ENCODE measurements at places on chromosomes 4 and X. TPM values are rescaled to one million over a fixed set of nuclear protein-coding genes. Genes with fewer than 3 reads are reported as not detected.

Gene SYTL4
- polyA plus RNA-seq = 2.1 TPM

Gene LRRC66
- polyA plus RNA-seq = 1.5 TPM

Gene BEX2
- 3.4 TPM for polyA plus RNA-seq

Gene SCML1
- 35.8 TPM for polyA plus RNA-seq

Gene DDIT4L
- polyA plus RNA-seq = 0.59 TPM

Gene SERPINA7
- not detected for polyA plus RNA-seq

Gene GAGE12C
- not detected for polyA plus RNA-seq

Gene APBB2
- 5.2 TPM for polyA plus RNA-seq

Gene MMRN1
- 0.80 TPM for polyA plus RNA-seq

Gene DGKK
- not detected for polyA plus RNA-seq

Gene AKAP4
- polyA plus RNA-seq = not detected

Gene PTPN13
- polyA plus RNA-seq = 1.9 TPM

Gene ARHGEF6
- 15.3 TPM for polyA plus RNA-seq

Gene ZMAT1
- 23.2 TPM for polyA plus RNA-seq

Gene PNCK
- 5.6 TPM for polyA plus RNA-seq

Gene TLR1
- polyA plus RNA-seq = 0.49 TPM

Gene SLC10A4
- 0.10 TPM for polyA plus RNA-seq

Gene GAGE2A
- polyA plus RNA-seq = not detected

Gene GDPD2
- not detected for polyA plus RNA-seq

Gene SRPX2
- 5.2 TPM for polyA plus RNA-seq

Gene SPP1
- polyA plus RNA-seq = 41.1 TPM

Gene FAAH2
- 0.10 TPM for polyA plus RNA-seq

Gene HPGD
- polyA plus RNA-seq = 0.66 TPM

Gene C1QTNF7
- 0.38 TPM for polyA plus RNA-seq

Gene ENAM
- 0.88 TPM for polyA plus RNA-seq

Gene PRR32
- polyA plus RNA-seq = 0.28 TPM

Gene TEX13C
- not detected for polyA plus RNA-seq

Gene CSAG1
- not detected for polyA plus RNA-seq

Gene PRKG2
- not detected for polyA plus RNA-seq

Gene ARSH
- polyA plus RNA-seq = not detected

Gene PAGE4
- not detected for polyA plus RNA-seq

Gene AADAT
- polyA plus RNA-seq = 0.99 TPM

Gene TRIM61
- polyA plus RNA-seq = 1.1 TPM
